ENCODE measurements at places on chromosomes 13 and 19.
A peak's percentile ranks its signal among the peaks of the same experiment; 100 is the strongest.

- no peak for DNase-seq
Observed at GRCh38 chr19:18110609-18111232, 13.1 kb downstream of the MAST3 start.

- DNase-seq: no peak
Observed at GRCh38 chr13:51241720-51242119, 19.5 kb downstream of the FAM124A start.

- no peak for DNase-seq
Observed at GRCh38 chr19:15087182-15087581, 5.2 kb downstream of the OR1I1 start.

- no peak for DNase-seq
Observed at GRCh38 chr13:101767131-101767530, 314.7 kb downstream of the ITGBL1 start.

GRCh38 chr13:50446611-50447010 is 396.9 kb downstream of the DLEU7 start:
- DNase-seq: no peak

DNA sequence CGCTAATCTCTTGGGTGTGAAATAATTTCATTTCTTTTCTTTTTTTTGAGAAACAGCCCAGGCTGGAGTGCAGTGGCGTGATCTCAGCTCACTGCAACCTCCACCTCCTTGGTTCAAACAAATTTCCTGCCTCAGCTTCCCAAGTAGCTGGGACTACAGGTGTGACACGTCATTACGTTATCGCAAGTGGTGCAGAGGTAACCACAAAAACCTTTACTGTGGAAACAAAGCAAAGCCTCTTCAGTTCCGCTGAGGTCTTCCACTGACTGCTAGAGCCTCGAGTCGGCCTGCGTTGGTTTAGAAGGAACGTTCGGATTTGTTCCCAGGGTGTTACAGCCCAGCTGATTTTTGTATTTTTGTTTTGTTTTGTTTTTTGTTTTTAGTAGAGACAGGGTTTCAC is 2.0 kb upstream of the ZNF784 start:
- peak; percentile 53 for DNase-seq

DNA sequence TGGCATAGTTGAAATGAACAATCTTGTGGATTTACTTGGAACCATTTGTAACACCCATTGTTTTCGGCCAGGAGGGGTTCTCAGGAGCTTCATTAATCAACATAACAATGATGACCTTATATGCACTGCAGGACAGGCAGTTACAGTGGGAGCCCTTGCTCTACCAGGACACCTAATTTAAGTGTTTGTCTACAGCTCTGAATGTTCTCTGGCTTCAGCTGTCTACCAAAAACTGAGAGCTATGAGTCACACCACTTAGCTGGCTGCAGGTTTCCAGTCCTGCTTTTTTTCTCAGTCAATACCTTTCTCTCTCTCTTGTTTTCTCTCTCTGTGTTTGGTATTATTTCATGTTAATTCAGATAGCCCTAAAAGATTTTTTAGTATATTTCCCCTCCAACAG is 105.4 kb upstream of the MBNL2 start:
- DNase-seq: no peak

- DNase-seq: no peak
Observed at GRCh38 chr19:50206191-50206590, 2.8 kb downstream of the MYH14 start.

- DNase-seq: no peak
Observed at GRCh38 chr19:10918359-10918758, 10.1 kb downstream of the YIPF2 start.

DNA sequence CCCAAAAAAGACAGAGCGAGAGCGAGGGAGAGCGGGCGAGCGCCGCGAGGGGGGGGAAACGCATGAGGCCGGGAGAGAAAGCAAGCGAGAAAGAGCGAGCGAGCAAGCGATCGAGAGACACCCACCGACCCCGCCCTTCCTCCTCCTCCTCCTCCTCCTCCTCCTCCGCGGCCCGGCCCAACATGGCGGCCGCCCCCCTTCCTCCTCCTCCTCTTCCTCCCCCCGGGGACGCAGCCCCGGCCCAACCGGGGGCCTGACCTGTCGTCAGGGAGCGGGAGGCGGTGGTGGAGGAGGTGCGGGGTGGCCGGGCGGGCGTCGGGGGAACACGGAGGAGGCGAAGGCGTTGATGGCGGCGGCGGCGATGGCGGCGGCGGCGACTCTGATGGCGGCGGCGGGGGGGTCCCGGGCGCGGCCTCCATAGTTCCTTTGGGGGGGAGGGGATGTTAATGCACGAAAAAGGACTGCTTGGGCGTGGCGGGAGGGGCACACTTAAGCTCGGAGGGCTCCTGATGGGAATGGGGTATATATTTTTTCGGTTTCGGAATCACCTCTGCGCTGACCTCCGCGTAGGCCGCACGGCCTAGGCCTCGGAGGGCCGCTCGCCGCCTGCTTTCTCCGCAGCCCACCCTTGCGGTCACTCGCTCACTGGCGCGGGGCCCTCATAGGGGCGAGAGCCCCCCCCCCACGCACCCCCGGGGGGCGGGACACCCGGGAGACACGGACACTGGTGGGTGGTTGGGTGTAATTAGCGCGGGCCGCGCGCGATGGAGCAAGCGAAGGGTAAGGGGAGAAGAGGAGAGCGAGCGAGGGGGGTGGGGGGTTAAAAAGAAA is 1.2 kb downstream of the ZC3H4 start:
- peak; percentile 85 for DNase-seq

GRCh38 chr13:22940736-22941135 is 240.0 kb upstream of the SGCG start:
- no peak for DNase-seq
